Stimulated activated CD4-positive, alpha-beta T cell treated with anti-CD3 and anti-CD28 coated beads, Interleukin-2, amount 100 ng/mL, for 24 hours (primary cell): ENCODE measurements at places on chromosomes 13 and 19.

- peak; percentile 71 for DNase-seq
Measured at GRCh38 chr19:36489920-36490415, 607 bp upstream of the ZNF566 start.

DNA sequence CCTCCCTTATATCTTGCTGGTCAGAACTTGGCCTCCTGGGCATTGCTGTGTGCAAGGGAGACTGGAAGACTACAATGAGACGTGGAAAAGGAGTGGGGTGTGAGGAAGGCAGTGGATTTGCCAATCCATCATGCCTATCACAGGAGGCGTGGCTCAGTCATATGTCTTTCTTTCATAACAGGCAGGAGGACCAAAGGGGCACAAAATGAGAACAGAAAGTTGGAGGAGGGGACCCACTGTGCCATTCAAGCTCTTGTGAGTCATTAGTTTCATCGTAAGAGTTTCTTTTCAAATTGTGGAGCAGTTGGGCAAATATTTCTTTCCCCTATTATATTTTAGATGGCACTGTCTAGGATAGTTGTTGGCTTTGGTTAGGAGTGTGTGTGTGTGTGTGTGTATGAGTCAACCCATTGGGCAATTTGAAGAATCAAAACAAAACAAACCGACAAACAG, 471.5 kb downstream of the TSHZ3 start:
- DNase-seq: no peak

GRCh38 chr19:20271215-20271926, 104.4 kb downstream of the ZNF486 start:
- no peak for DNase-seq

DNA sequence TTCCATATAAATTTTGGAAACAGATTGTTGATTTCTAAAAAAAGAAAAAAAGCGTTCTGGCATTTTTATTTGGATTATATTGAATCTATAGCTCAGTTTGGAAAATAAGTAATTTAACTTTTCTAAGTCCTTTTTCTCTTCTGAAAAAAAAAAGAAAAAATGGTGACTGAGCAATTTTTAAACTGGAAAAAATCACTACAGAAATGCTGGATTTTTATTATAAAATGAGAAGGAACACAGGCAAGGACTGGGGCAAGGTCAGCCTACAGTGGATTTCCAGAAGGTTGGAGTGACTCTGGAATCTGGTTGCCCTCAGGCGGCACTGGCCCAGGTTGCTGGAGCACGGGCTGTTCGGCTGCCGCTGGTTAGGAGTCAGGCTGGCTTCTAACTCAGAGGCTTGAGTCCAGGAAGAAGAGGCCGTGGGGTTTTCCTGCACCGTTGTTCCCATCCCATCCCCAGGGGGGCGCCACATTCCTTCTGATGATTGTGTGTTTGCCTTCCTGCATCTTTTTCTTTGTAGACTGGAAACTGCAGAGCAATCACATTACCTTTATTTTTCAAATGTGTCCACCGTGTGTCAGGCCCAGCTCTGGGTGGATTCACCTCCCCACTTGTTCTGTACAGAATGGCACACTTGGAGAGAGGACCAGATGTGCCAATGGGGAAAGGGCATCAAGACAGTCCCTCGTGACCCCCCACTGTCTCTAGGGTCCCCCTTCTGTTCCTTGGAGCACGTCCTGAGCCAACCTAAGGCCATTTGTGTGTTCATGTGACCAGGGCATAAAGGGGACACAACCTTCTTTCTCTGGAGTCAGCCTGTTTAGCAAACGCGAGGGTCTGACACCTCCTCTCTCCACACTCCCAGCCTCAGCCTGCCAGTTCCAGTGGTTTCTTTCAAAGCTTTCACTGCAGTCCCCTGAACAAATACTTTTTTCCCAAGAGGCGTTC, 44.5 kb upstream of the GTF3A start:
- peak; percentile 69 for DNase-seq

GRCh38 chr13:50887151-50887550, 22.4 kb upstream of the RNASEH2B start:
- no peak for DNase-seq

GRCh38 chr13:21361706-21362105, 97.4 kb downstream of the ZDHHC20 start:
- no peak for DNase-seq

DNA sequence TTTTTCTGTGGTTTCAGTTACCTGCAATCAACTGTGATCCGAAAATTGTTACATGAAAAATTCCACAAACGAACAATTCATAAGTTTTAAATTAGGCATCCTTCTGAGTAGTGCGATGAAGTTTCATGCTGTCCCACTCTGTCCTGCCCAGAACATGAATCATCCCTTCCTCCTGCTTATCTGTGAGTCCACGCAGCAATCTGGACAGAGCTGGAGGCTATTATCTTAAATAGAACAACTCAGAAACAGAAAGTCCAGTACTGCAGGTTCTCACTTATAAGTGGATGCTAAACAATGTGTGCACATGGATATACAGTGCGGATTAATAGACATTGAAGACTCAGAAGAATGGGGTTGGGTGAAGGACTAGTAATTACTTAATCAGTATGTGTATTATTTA, 583.7 kb upstream of the SPRY2 start:
- no peak for DNase-seq
